Cardiac septum (tissue), 1 donor: ENCODE measurements at places on chromosomes 3 and 15. TPM values are rescaled to one million over a fixed set of nuclear protein-coding genes. Genes with fewer than 3 reads are reported as not detected.

ACTRT3 gene
- total RNA-seq = 0.57 TPM

TRPM1 gene
- not detected for total RNA-seq

UTS2B gene
- not detected for total RNA-seq

TRIM42 gene
- not detected for total RNA-seq

GXYLT2 gene
- total RNA-seq = 14.6 TPM

BNC1 gene
- total RNA-seq = 0.11 TPM

GOLGA6B gene
- total RNA-seq = not detected

GOLGA8Q gene
- 1.1 TPM for total RNA-seq

GUCA1C gene
- total RNA-seq = 0.81 TPM

REC114 gene
- not detected for total RNA-seq

BCL2A1 gene
- 1.1 TPM for total RNA-seq
